ENCODE measurements at places on chromosomes 13 and 19.

DNA sequence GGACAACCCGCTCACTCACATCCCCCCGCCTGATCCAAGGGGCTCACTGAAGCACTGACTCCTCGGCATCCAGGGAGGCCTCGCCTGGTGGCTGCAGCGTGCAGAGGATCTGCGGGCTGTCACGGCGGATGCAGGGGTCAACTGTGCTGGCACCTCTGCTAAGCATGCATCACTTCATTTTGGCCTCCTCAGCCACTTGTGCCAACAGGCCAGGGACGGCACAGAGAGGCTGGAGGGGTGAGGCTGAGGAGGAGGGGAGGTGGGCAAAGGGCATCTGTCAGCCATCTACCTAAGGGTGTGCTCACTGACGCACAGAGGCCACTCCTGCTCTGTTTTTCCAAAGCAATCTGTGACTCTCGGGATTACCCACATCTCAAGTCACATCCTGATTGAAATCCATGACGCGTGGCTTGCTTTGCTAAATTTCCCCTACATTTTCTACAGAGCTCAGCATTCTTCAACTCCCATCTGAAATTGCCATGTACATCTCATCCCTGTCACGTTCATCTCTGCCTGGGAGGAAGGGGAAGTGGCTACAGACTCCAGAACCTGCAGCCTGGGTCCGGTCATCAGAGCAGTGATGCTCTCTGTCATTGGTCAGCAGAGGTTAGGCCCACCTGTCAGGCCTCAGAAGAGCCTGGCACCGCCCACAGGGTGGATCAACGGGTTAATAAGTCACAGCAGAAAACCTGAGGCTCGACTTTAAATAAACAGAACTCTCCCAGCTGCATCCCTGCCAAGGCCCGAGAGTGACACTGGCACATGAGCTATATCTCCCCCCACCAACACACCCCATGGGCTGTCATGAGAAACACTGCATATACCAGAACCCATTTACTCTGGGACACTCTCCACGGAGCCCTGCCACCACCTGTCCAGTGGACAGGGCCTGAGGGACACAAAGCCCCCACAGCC is 17.6 kb downstream of the ELL start:
- DNase-seq = no peak

GRCh38 chr13:96090240-96091101 is 564 bp downstream of the HS6ST3 start:
- no peak for DNase-seq

GRCh38 chr19:56245121-56245740 is 27.3 kb upstream of the EDDM13 start:
- DNase-seq = no peak

- DNase-seq = no peak
Observed at GRCh38 chr13:59701261-59701660, 462.5 kb downstream of the DIAPH3 start.

DNA sequence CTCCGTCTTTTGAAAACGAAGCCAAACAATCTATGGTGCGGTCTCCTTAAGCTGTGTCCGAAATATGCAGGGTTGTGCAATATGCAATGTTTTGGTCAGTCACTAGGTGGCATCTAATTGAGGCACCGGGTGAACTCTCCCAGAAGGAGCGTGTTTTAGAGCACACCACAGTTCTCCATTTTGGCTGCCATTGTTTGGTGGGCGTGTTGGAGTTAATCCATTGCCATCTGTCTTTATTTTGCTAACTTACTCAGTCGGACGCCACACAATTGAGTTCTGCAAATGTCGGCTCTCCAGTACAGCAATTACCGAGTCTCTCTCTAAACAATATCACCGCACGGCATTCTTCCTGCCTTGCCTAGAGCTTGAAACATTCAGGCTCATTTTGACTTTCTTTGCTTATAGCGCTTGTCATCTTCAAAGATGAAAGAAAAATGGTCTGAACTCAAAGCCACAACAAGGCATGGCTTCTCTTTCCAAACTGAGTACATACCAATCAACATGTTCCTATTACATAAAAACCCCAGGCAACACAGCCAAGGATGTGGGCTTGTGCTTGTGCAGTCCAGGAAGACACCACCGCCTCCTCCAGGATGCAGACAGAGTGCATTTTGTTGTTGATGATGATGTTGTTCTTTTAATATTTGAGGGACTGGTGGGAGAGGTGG is 182.0 kb upstream of the SERP2 start:
- no peak for DNase-seq

- DNase-seq = no peak
Observed at GRCh38 chr19:30799865-30800755, 427.9 kb downstream of the ZNF536 start.

DNA sequence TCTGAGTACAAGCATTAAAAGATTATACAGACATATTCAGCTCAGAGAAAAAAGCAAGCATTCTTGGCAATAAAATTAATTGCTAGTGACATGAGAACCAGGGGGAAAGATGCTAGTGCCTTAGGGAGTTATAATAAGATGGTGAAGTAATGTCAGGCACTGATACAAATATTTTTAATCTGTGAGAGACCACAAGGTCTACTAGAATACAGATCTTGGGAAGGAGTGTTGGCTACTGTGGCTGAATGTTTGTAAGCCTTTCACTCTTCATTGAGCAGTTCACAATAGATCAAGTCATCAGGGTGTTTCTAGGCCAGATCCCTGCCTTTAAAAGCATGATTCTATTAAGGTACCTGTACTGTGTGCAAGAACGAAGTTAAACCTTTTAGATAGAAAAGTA is 16.4 kb downstream of the FREM2 start:
- no peak for DNase-seq

- no peak for DNase-seq
Observed at GRCh38 chr19:31408460-31409124, 59.4 kb upstream of the TSHZ3 start.

- no peak for DNase-seq
Observed at GRCh38 chr19:2805261-2805900, 14.3 kb upstream of the ZNF554 start.

- DNase-seq = no peak
Observed at GRCh38 chr13:49062297-49062896, 86.7 kb downstream of the FNDC3A start.

GRCh38 chr13:111265701-111266035 is 54.8 kb upstream of the TEX29 start:
- DNase-seq = no peak

DNA sequence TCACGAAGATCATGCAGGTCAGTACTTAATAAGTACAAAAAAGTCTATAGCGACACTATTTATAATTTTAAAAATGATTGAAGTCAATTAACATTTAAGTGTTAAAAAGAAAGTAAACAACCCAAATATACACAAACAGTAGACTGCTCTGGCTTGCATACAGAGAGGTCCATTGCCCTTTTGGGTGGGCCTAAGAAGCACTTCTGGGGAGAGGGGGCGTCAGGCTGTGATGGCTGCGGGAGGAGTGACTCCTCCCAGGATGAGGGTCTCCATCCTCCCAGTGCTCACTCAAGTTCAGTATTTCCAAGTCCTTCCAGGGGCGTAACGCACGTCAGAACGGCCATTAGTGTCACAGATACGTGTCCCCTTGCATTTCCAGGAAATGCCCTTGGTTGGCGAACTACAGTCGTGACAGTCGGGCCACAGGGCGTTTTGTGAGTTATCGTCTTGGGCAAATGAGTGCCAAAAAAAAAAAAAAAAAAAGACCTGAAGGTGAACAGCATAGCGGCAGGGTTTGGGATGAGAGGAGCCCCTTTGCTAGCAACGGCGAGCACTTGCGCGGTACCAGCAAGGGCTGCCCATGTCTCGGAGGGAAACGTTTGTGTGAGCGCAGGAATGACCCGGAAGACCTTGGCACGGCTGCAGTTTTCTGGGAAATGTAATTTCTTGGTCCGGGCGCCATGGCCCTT is at the start of gene SCGB2B2:
Gene SCGB2B2, minus strand, starts transcription at position 463 of the 689 bp plus-strand sequence. CDS start 82,596 bp downstream, outside the sequence.
- peak; percentile 75 for DNase-seq

DNA sequence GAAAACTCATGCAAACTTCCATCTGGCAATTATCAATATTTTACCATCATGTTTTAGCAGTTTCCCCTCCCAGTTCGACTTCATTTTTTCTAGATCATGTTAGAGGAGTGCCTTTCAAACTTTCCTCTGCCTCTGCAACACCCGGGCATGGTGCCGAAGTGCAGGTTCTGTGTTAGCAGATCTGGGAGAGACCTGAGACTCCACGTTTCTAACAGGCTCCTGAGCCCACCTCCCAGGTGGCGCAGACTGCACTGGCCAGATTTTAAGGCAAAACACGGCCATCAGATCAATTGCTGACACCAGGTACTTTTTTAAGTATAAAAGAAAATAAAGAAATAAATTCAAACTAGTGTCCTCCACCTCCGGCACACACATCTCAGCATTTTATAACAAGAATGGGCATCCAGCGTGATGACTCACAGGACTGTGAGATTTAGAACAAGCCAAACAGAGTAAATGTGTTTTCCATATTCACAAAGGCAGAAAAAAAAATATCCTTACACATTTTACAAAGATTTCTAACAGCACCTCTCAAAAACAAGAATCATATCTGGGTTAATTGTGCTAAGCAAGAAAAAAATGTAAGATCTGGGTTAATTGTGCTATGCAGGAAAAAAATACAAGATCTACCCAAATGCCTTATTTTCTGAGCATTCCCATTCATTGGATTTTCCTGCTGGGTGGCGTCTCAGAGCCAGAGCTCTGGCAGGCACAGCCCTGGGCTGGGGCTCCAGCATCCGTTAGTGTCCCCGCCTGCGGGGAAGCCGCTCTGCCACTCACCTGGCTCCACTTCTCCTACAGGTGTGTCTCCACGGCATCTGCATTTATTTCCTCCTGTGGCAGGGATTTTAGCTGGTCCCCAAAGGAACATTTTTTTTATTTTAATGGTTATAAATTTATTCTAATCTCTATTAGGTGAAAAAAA is 127.9 kb upstream of the SOX1 start:
- no peak for DNase-seq

DNA sequence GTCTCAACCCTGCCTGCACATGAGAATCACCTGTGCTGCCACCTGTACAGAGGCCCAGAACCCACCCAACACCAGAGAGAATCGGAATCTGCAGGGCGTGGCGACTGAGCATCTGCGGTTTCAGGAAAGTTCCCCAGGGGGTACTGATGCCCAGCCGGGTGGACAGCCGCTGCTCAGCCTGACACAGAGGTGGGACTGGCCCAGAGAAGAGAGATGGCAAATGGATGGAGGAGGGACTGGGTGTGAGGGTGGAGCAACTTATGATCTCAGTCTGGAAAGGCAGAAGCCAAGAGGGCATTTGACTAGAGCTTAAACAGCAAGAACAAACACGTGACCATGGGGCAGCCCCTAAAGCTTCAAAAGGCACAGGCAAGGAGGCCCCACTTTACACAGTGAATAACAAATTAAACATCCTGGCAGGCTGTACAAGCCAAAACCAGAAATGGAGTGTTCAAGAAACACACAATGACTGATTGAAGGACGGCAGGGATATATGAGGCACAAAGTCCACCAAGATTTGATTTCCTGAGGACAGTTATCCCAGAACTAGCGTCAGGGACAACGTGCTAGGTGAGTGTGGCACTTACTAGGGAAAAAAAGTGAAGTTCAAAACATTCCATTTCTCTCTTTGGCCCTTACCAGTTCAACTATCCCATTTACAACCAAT is 3.1 kb downstream of the RANBP3 start:
- no peak for DNase-seq

DNA sequence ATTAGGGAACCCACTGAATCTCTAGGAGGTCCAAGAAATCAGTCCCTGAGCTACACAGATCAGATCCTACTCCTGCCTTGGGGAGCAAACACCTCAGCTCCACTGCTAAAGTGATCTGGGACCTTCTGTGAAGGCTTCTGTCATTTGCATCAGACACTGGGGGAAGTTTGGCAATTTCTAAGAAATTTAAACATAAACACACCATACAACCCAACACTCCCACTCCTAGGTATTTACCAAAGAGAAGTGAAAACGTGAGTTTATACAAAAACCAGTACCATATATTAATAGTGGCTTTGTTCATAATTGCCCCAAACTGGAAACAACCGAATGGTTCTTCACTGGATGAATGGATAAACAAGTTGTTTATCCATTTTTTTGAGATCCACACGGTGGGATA is 7.3 kb upstream of the TYROBP start:
- DNase-seq = no peak

DNA sequence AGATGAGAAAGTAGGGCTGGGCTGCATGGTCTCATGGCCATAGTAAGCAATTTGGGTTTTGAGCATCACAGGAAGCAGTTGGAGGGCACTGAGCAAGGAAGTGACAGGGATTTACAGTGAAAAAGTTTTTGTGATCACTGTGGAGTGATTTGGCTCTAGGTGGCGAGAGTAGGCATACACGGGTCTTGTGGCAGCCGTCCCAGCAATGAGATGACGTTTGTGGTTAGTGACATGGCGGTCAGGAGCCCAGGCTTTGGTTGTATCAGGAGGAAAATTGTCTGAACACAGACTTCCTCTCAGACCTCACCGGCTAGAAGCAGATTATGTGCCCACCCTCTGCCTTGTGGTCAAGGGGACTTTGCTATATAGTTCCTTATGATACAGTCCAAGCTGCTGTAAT is 3.3 kb downstream of the ZNF444 start:
- no peak for DNase-seq

DNA sequence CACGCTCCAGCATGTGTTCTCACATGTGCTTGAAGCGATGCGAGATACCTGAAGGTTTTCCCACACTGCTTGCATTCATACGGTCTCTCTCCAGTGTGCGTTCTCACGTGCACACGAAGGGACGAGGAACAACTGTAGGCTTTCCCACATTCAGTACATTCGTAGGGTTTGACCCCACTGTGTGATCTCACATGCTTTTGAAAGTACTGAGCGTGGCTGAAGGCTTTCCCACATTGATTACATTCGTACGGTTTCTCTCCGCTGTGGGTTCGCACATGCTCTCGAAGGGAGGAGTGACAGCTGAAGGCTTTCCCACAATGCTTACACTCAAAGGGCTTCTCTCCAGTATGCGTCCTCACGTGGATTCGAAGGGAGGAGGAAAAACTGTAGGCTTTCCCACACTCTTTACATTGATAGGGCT is 11.3 kb downstream of the ZNF77 start:
- no peak for DNase-seq

GRCh38 chr19:7488736-7489353 is at the start of gene PEX11G:
Gene PEX11G, minus strand, starts transcription at chr19:7489035. Its CDS starts 25 bp downstream, at chr19:7489010.
- DNase-seq = peak; percentile 87

GRCh38 chr19:491146-491741 is 5.0 kb upstream of the MADCAM1 start:
- no peak for DNase-seq

GRCh38 chr13:75305059-75305458 is 176.9 kb downstream of the TBC1D4 start:
- no peak for DNase-seq

DNA sequence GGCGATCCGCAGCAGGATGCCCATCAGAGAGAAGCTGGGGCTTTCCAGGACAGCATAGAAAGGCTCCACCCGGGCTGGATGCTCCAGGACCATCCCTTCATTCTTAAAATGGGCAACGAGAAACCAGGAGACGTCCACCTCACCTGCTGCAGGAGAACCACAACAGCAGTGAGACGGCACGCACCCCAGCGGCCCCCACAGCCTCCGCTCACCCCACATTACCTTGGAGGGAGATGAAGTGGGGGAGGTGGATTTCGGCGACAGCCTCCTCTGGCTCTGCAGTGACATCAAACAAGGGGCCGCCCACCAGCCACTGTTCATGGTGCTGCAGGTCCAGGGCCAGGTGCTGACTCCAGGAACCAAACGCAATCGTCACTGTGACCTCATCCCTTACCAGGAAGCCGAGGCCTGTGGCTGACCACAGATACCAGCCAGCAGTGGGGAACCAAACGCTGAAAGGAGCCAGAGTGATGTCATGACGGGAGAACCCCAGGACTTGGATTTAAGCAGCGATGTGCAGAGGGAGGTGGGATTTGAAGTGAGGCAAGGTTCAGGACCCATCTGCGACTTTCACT is 25.1 kb downstream of the CARD8 start:
- no peak for DNase-seq
